Stimulated activated CD4-positive, alpha-beta T cell treated with anti-CD3 and anti-CD28 coated beads, Interleukin-4, amount 100 ng/mL, for 24 hours (primary cell): ENCODE measurements at places on chromosomes 7 and 10.

- DNase-seq: no peak
These were observed 707 bp downstream of the PTER start for GRCh38 chr10:16437540-16437894.

DNA sequence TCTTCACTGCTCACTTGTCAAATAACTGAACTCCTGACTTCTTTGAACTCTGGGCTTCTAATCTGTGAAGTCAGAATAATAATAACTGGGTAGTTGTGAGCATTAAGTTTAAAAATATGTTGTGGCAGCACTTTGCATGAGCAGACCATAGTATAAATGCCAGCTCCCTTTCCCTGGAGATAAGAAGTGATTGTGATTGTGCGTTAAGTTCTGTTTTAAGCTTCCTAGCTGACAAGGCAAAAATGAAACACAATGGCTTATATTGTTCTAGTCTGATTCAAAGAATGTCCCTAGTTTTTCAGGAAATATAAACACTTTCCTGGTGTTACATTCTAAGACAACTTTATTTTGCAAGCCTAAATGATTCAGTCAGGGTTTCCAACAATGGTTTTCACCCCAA lies 61.8 kb downstream of the PTPRE start:
- no peak for DNase-seq

DNA sequence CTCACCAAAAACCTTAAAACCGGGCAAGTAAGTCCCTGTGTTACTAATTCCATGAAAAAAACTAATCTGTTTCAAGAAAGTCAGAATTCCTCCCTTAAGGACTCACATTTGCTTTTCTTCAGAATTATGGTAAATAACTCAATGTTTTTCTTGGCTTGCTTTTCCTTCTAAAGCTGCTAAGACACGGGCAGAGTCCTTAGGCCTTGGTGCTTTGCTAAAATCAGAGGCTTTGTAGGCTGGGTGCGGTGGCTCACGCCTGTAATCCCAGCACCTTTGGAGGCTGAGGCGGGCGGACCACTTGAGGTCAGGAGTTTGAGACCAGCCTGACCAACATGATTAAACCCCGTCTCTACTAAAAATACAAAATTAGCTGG lies 32.0 kb downstream of the GNA12 start:
- no peak for DNase-seq

- no peak for DNase-seq
These were observed 31.7 kb upstream of the IKZF1 start for GRCh38 chr7:50272808-50273207.

DNA sequence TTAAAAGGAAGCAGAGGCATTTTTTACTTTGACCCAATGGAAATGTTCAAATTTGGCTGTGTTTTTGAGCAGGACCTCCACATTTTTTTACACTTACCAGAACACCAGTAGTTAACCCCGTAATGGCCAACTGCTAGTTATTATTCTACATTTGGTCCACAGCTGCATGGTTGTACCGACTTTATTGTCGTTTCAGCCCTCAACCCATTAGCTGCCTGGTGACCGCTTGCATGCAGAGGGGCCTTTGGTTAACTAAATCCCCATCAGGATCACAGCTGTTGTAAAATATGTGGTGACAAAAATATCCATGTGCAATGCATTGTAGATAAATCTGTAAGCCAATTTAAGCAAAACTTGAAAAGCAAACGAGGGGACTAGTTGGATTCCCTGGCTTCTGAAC lies 342.2 kb upstream of the MEOX2 start:
- no peak for DNase-seq

DNA sequence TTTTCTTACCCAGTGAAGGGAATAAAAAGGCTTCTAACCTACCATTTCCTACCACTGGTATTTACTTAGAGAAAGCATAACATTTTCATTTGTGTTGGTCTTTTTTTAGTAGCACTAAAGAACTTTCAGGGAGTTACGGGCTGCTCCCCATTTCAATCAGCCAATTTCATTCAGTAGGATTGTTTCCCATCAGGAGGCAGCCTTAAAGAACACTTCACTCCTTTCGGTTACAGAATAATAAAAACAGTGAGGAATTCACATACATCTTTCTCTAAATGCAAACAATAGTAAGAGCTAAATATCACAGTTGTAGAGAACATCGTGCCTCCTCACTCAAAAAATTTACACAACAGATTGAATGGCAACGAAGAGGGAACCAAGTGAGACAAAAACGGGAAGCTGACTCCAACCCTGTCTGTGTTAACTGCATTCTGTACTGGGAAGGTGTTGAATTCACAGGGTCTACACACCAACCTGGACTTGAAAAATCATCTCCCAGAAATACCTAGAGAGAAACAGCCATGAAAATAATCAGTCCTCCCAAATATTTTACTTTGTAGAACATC lies 55.5 kb upstream of the ABLIM1 start:
- no peak for DNase-seq

DNA sequence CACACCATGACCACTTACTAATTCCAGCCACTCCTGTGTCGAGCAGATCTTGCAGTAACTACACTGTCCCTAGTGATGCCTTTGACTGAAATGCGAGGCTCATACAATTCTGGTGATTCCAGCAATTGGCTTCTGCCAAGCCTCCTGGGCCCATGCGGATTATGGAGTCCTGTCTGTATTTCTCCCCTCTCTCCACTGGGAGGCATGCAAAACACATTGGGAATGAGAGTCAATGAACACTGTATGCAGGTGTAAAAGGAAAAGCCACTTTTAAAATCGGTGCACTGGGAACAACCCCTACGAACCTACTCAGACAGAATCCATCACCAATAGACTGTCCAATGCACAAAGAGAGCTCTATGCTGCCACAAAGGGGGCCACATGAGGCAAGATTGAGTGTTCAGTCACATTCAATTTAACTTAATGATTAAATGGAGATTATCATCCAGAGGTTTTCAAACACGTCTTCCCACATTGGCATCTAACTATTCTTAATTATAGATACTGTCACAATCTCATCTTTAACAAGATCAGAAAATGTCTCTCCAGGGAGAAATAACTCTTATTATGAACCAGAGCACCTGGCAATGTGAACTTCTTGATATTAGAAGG lies 550.6 kb downstream of the GLRX3 start:
- no peak for DNase-seq

GRCh38 chr10:49072166-49072885 lies 43.0 kb downstream of the VSTM4 start:
- DNase-seq: no peak

DNA sequence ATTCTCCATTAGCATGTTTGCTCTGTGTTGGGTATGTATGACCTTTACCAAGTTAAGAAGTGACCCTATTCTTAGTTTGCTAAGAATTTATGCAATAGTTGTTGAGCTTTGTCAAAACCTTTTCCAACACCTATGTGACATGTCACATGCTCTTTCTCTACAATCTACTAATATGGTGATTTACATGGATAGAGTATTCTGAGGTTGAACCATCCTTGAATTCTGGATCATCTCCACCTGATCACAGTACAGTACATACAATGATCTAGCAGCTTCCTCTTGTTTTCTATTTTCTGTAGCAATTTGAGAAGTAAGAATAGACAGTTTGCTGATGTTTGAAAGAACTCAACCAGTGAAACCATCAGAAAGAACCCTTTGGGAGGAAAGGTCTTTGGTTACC lies 101.2 kb upstream of the PDGFA start:
- no peak for DNase-seq

DNA sequence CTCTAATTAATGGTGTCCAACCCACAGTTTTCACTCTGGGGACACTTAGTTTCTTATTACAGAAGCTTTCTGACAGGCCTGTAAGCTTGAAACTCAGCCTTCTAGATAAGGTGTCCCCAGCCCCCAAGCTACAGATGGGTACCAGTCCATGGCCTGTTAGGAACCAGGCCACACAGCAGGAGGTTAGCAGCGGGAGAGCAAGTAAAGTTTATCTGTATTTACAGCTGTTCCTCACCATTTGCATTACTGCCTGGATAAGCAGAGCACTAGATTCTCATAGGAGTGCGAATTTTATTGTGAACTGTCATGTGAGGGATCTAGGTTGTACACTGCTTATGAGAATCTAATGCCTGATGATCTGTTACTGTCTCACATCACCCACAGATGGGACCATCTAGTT lies 93.7 kb downstream of the TMEM26 start:
- no peak for DNase-seq

- no peak for DNase-seq
These were observed 135.1 kb downstream of the NRBF2 start for GRCh38 chr10:63268149-63268797.

- DNase-seq: no peak
These were observed at the start of gene TTYH3 for GRCh38 chr7:2631946-2632732. Gene TTYH3, plus strand, starts transcription at chr7:2631986. Its CDS starts 170 bp downstream, at chr7:2632156.

DNA sequence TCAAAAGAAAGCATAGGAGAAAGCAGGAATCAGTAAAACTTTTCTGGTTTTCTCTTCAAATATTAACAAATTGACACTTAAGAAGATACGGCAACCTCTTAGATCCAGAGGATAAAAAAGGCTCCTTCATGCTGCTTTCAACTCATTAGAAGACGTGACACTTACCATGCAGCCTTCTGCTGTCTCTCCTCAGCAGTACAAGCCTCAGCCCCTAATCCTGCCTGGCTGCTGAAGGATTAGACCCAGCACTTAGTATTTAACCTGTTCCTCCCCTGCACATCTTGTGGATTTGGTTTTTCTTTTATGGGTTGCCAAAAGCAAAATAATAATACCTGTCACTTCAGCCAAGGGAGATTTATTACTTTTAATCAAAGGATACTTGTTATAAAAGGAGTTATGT lies 108.4 kb downstream of the LYZL1 start:
- no peak for DNase-seq

GRCh38 chr7:11931307-11931706 lies 99.3 kb upstream of the THSD7A start:
- DNase-seq: no peak

DNA sequence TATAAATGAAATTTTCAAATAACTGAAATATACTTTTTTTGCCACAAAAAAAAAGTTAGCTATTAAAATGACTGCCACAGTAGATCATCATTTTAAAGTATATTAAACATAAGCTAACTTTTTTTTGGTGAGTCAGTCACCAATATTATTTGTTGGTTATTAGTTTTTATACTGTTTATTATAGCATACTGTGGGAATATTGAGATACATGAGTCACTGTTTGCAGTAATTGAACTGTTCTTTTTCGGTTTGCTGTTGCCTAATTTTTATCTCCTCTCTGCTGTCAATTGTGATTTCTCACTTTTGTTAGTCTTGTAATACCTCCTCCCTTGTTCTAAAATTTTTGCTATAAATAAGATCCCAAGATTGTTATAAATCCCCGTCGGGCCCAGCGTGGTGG lies 45.7 kb downstream of the BTAF1 start:
- no peak for DNase-seq
